HCT116 (cell line): ENCODE measurements at places on chromosomes 1 and 21.

- DNase-seq: no peak
Observed at GRCh38 chr1:196650403-196650802, 1.4 kb upstream of the CFH start.

DNA sequence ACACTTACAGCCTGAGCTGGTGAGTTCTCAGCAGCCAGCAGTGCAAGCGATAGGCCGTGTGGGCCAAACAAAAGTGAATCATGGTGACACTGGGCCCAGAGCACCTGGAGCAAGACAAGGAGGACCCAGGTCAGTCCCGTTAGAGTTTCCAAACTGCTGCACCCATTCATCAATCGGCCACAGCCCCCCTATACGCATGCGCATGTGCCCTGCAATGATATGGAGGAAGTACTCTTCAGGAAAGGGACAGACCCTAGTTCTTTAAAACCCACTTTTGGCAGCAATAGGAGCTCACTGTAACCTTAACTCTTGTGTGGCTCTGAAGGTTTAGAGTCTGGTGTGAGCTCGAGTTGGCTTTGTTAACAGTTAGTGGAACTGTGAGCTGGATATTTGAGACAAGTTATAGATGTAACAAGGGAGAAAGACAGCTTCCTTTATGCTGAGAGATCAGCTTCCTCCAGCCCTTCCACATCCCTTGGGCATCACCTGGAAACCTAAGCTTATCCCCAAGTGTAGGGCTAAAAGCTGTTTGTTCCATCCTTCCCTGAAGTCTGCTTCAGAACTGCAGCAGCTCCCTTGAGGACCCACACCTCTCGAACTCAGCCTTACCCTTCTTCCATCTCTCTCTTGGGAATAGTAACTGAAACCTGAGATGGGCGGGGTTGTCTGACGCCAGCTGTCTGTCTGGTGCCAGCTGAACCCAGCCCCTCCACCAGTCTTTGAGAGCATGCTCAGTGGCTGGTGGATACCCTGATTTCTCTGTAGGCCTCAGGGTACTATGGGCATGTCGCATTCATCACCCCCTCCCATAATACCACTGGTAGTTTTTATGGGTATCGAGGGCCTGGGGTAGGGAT lies 17.7 kb downstream of the NMNAT1 start:
- no peak for DNase-seq

- no peak for DNase-seq
Observed at GRCh38 chr1:26970810-26971209, 10.5 kb upstream of the KDF1 start.

GRCh38 chr1:184253921-184254320 lies 132.9 kb upstream of the C1orf21 start:
- no peak for DNase-seq

DNA sequence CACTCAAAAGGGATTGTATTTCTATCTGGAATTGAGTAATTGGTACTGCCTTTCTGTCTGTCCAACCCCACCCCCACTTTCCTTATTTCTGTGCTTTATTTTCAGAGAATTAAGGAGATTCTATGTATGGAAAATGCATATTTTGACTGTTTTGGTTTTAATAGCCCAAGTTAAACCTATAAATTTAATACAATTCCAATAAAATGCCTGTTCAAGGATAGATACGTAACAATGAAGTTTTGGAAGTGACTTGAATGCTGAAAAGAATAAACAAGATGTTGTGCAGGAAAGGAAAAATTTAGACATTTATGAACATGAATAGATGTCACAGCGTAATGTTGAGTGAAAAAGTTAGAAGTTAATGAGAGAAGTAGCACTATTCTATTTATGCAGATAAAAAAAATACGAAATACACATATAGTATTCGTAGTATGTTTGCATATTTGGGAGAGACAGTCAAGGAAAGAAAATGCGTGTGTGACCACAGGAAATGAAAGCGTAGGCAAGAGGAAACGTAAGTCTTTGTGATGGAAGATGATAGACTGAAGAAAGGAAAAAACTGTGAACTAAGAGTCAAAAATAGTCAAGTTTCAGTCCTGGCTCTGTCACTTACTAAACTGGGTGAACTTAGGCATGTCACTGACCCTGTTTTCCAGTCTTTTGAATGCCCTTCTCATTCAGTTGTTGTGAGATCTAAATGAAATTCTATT lies 62.1 kb downstream of the MEF2D start:
- DNase-seq: no peak

GRCh38 chr1:157512036-157512969 lies 40.0 kb downstream of the FCRL5 start:
- no peak for DNase-seq

- no peak for DNase-seq
Observed at GRCh38 chr1:85656948-85657347, 51.3 kb downstream of the ZNHIT6 start.

DNA sequence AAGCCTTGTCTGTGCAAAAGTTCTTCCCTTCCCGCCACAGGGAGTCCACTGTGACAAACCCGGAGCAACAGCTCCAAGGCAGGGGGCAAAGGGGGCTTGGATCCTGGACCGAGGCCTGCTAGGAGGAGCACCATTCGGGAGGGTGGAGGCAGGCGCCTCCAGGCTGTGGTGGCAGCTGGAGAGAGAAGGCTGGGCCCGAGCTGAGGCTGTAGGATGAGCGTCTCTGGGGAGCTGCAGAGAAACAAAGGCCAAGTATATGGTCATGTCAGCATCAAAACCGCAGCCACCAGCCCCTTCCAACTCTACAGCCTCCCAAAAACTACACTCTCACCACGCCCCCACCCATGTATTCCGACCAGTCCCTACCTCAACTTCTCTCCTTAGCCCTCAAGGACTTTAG lies 579 bp downstream of the SH3BP5L start:
- DNase-seq: no peak

- DNase-seq: no peak
Observed at GRCh38 chr21:21114461-21114860, 116.3 kb downstream of the NCAM2 start.

GRCh38 chr1:41305576-41306363 lies 55.5 kb upstream of the FOXO6 start:
- no peak for DNase-seq

GRCh38 chr1:109249654-109250401 lies 489 bp downstream of the CELSR2 start:
- no peak for DNase-seq

DNA sequence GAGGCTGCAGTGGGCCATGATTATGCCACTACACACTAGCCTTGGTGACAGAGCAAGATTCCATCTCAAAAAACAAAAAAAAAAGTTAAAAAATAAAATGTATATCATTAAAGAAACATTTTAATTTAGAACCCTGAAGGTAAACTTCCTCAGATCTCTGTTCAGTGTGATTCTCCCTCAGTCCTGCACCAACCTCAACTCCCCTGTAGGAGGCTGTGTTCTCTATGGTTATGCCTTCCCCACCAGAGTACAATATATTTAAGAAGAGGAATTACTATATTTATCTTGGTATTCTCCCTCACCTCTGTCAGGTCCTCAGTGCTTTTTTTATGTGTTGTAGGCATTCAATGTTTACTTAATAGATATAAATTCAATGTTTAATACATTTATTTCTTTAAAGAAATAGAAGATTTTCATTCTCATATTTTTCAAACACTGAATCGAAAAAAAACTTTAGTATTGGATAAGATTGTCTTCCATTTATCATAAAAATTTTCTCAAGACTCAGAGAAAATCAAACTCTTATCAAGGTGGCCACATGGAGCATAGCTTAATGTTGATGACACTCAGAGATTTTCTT lies 4.8 kb upstream of the LRRC8B start:
- peak; percentile 18 for DNase-seq

GRCh38 chr1:155680531-155680930 lies 8.0 kb downstream of the YY1AP1 start:
- no peak for DNase-seq

DNA sequence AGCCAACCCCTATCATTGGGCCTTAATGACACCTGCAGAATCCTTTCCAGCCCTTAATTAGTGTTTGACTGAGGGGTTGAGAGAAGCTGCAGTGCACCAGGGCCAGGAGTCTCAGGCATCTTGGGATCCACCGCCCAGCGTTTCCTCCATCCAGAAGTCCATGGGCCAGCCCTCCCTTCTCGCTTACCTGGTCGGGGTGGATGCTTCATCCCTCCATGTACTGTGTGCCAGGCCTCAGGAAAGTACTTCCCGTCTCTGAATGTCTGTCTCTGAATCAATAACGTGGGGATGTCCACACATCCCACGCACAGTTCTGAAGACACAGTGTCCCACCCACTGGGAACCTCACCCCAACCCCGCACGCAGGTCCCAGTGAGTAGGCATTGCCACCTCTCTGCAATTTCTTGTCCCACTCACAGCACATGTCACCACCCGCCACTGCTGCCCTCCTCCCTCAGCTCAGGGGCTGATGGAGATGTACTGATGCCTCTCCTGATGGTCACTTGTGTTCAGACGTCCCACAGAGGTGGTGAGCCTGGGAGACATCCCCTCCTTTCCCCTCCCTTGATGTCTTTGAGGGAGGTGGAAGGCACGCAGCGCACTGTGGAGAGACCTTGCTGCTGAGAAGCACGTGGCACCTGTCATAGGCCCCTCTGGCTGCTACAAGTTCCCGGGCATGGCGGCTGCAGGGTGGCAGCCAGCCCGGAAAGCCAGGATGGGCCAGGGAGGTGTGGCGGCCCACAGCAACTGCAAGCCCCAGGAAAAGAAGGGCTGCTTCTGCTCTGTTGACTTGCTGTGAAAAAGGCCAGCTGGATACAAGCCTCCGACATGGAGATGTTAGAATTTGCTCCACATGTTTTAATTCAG lies 29.4 kb upstream of the PRSS38 start:
- no peak for DNase-seq

DNA sequence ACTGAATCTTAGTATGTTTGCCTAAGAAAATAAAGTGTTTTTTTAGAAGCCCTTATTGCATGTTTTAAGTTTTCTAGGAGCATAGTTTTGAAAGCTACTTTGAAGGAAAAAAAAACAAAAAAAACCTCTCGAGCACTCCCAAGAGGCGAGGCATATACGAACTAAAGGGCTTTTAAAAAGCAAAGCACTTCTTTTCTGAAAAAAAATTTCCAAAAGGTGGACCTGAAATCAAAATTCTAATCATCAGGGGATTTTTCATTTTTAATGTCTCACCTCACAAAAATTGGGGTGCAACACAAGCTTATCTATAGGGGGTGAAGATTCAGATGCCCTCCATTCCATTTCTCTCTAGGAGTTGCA lies 594 bp downstream of the GLMN start:
- no peak for DNase-seq

DNA sequence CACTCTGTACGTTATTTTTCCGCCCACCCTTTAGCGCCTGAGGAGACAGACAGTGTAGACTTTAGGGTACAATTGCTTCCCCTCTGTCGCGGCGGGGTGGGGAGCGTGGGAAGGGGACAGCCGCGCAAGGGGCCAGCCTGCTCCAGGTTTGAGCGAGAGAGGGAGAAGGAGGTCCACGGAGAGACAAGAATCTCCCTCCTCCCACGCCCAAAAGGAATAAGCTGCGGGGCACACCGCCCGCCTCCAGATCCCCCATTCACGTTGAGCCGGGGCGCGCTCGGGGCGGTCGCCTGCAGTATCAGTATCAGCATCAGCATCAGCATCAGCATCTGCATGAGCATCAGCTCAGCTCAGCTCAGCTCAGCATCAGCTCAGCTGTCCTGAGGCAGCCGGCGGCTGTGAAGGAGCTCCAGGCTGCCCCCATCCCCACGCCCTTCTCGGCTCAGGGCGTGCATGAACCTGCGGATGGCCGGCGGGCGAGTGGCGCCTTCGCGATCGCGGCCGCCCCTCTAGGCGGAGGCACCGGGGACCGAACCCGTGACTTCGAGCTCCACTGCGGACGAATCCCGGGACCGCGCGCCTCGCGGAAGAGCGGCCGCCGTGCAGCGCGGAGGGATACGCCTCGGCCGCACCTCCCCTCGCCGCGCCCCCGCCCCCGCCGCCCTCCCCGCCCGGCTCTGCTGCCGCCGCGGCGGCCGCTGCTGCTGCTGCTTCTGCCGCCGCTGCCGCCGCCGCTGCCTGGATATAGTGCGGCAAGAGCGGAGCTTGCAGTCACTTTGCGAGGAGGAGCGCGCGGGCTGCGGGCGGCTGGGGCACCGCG lies at the start of gene NCAM2:
NCAM2 (plus strand) TSS at position 774 of the 820 bp plus-strand sequence.
- no peak for DNase-seq

DNA sequence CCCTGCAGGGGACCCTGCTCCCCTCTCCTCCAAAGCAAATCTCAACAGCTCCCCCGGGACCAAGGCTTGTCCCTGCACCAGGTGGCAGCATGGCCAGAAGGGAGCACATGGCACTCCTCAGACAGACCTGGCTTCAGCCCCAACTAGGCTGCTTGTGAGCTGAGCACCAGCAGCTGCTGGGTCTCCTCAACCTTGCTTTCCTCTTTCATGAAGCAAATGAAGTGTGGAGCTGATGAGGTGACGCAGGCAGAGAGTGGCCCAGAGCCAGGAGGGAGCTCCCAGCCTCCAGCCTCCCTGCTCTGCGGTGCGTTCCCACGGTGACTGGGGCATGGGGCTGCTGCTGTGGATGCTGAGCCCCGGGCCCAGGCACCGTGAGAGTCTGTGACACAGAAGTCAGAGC lies 34.0 kb downstream of the MEGF6 start:
- no peak for DNase-seq

- DNase-seq: no peak
Observed at GRCh38 chr1:21338573-21339355, 48.5 kb upstream of the ECE1 start.

DNA sequence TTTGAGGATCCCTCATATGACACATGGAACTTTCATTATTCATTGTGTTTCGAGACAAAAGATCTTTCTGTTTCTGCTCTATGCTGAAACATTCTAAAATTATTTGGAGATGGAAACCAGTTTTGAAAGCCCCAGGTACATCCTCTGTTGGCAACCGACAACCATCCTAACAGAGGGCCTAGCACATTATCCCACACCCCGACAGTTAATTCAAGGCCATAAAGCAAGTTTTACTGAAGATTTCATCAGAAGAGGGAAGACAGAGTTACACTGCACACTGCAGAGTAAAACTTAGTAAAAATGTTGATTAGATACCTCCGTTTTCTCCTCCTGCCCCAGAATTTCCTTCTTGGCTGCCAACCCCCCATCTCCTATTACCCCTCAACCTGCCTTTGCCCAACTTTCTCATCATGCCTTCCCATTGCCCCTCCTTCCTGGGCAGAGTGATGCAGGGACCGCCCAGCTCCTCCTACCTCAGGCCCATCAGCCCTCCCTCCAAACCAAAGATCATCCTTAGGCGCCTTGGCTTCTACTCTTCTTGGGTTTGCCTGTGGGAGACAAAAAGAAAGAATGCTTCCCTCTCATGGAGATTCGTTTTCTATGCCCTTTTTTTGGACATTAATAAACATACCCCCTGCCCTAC lies 52.9 kb upstream of the CITED4 start:
- DNase-seq: no peak

DNA sequence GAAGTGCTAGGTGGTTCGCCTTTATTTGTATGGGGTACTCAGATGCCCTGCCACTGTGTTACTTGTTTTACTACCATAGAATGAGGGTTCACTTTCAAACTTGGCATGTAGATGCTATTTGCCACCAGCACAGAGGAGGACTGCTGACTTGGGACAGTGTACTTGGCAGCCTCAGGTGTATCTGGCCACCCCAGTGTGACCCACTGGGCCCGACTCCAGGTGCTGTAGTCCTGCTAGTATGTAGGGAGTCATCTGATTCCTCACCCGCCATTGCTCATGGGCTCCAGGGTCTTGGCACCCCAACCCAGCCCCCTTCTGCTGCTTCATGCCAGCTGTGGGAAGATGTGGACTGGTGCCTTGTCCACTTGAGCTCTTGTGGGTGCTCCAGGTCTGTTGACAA lies 40.0 kb downstream of the ZNF678 start:
- no peak for DNase-seq

GRCh38 chr1:207404849-207405525 lies 49.1 kb upstream of the CR2 start:
- peak; percentile 65 for DNase-seq

GRCh38 chr1:234839663-234840062 lies 229.7 kb upstream of the IRF2BP2 start:
- DNase-seq: no peak

- DNase-seq: no peak
Observed at GRCh38 chr1:59072583-59072947, 224.3 kb upstream of the FGGY start.
